ENCODE measurements at places on chromosomes 12 and 14.

GRCh38 chr12:113227686-113228391, 6.6 kb downstream of the TPCN1 start:
- DNase-seq = no peak
- peaks cover 10% of the 10 kb centered on the region for H3K4me1 ChIP-seq
- no peaks in the 10 kb centered on the region for H3K27me3 ChIP-seq
- H3K27ac ChIP-seq = no peak overlapping the region
- H3K4me3 ChIP-seq = no peak overlapping the region

GRCh38 chr12:80472911-80473500, 29.0 kb downstream of the PTPRQ start:
- no peak for DNase-seq
- H3K27ac ChIP-seq = no peak overlapping the region
- H3K27me3 ChIP-seq = no peaks in the 10 kb centered on the region
- H3K4me1 ChIP-seq = no peaks in the 10 kb centered on the region

DNA sequence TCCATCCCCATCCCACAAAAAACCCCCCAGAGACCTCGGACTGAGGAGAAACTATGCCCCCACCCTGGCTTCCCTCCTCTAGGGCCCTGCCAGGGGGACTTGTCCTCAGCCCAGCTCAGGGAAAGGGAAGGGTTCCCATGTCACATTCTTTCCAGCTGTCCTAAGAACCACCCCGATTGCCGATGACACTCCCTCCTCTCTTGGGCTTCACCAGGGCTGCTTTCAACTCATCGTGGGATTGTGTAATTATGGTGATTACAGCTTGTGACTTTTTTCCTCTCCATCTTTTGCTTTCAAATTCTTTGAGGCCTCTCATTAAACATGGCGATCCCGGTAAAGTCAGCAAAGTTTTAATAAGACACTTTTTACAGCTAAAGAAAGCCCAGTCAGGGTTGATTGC, 344.0 kb downstream of the DPF3 start:
- no peaks in the 10 kb centered on the region for H3K27me3 ChIP-seq
- no peak overlapping the region for H3K27ac ChIP-seq
- no peak overlapping the region for H3K4me3 ChIP-seq
- peaks cover 15% of the 10 kb centered on the region for H3K4me1 ChIP-seq
- H3K36me3 ChIP-seq = no peaks in the 10 kb centered on the region
- DNase-seq = no peak

- H3K27ac ChIP-seq = no peak overlapping the region
- H3K36me3 ChIP-seq = no peaks in the 10 kb centered on the region
- H3K27me3 ChIP-seq = no peaks in the 10 kb centered on the region
- H3K4me1 ChIP-seq = no peaks in the 10 kb centered on the region
- H3K4me3 ChIP-seq = no peak overlapping the region
- DNase-seq = no peak
Observed at GRCh38 chr14:22220427-22220826, 368.6 kb downstream of the DAD1 start.

DNA sequence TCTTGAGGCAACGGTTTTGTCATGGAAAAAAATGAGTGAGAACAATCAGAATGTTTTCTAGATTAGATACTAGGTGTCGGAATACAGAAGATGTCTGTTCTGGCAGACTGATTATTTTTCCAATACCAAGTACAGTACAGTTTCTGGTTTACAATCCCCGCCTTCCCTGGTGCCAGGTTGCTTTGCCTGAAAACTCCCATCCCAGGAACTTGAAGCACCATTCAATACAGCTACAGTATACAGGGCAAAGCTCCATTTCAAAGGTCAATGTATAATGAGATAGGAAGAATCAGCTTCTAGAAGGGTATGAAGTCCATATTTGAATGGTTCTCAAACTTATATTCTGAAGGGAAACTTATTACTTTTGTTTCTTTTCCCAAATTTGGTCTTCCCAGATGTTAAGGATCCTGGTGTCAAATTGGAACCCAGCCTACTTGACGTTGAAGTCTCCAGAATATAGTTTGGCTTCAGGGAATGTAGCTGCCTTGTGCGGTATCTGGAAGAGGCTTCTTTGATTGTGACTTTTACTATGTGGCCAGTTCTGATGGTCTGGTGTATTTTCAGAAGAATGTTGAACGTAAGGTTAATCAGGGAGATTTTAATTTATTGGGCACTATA, 238.0 kb upstream of the ATP2B1 start:
- no peak for DNase-seq
- H3K4me3 ChIP-seq = no peak overlapping the region
- H3K4me1 ChIP-seq = no peaks in the 10 kb centered on the region
- H3K27ac ChIP-seq = no peak overlapping the region
- H3K36me3 ChIP-seq = no peaks in the 10 kb centered on the region

DNA sequence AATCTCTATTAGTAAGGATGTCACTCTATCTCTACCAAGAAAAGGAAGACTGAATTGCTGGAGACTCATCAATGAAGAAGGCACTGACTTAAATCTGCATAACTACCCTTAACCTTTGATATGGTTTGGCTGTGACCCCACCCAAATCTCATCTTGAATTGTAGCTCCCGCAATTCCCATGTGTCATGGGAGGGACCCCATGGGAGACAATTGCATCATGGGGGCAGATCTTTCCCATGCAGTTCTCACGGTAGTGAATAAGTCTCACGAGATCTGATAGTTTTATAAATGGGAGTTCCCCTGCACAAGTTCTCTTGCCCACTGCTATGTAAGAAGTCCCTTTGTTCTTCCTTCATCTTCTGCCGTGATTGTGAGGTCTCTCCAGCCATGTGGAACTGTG, 73.4 kb upstream of the PPM1H start:
- H3K27ac ChIP-seq = no peak overlapping the region
- no peaks in the 10 kb centered on the region for H3K27me3 ChIP-seq
- no peak overlapping the region for H3K4me3 ChIP-seq
- peaks cover 3% of the 10 kb centered on the region for H3K4me1 ChIP-seq
- no peaks in the 10 kb centered on the region for H3K36me3 ChIP-seq

GRCh38 chr14:64725879-64726584, 21.8 kb downstream of the PLEKHG3 start:
- H3K4me3 ChIP-seq = no peak overlapping the region

DNA sequence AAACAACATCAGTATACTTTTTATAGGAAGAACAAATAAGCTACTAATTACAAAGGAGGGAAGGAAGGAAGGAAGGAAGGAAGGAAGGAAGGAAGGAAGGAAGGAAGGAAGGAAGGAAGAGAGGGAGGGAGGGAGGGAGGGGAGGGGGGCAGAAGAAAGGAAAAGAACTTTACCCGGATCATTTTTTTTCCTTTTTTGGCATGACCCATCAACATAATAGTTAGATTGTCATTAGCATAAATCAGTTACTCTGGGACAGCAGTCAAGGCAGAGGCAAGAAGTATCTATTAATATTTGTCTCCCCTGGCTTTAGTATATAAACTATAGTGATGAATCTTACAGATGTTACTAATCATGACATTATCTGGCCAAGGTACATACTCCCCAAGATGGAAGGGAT, 35.2 kb upstream of the TSPAN8 start:
- H3K36me3 ChIP-seq = no peaks in the 10 kb centered on the region
- H3K4me1 ChIP-seq = no peaks in the 10 kb centered on the region
- no peak for DNase-seq
- H3K27ac ChIP-seq = no peak overlapping the region
- H3K4me3 ChIP-seq = no peak overlapping the region
